ENCODE measurements at places on chromosomes 13 and 19. TPM values are rescaled to one million over a fixed set of nuclear protein-coding genes. Genes with fewer than 3 reads are reported as not detected.

- no peaks in the 10 kb centered on the region for H3K36me3 ChIP-seq
- no peaks in the 10 kb centered on the region for H3K27me3 ChIP-seq
- no peak overlapping the region for H3K4me3 ChIP-seq
- H3K4me1 ChIP-seq = no peaks in the 10 kb centered on the region
- no peak overlapping the region for H3K27ac ChIP-seq
- no peak for DNase-seq
Observed at GRCh38 chr13:78020861-78021260, 102.2 kb upstream of the EDNRB start.

The C1QTNF9B gene
- total RNA-seq = 0.38 TPM

DNA sequence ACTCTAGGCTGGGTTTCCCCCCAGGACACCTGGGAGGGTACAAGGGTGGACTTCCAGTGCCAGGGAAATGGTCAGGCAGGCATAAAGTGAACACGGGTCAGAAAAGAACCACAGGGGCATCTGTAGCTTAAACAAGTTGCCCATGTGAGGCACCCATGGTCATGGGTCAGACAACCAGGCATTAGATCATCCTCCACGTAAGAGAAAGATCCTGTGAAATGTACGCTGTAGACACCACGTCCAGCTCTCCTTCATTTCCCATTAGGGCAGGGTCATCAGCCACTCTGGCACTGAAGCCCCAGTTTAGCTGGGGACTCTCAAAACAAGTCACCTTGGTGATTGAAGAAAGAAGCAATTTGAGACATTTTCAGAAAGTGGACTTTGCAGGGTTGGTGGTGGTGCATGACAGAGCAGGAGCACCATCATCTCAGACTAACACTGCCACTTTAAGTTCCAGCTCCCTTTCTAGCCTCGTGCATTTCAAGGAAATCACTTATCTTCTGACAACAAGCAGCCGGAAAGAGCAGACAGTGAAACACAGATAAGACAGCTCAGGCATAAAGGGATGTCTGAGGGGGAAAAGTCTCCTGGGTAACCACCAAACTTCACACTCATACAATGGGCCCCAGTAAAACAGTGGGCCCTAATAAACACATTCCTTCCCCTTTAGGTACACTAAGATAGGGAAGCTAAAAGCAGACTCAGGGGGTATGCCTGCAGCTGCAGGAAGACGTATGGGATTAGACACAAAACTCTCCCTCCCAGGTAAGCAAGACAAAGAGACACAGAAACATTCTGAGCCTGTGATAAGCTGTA lies 16.1 kb upstream of the SIGLEC6 start:
- peaks cover 8% of the 10 kb centered on the region for H3K4me1 ChIP-seq
- DNase-seq = no peak

The TJP3 gene
- total RNA-seq = 1.4 TPM

- no peak overlapping the region for H3K27ac ChIP-seq
- H3K36me3 ChIP-seq = no peaks in the 10 kb centered on the region
- peaks cover 66% of the 10 kb centered on the region for H3K27me3 ChIP-seq
- H3K4me1 ChIP-seq = no peaks in the 10 kb centered on the region
- no peak overlapping the region for H3K4me3 ChIP-seq
- no peak for DNase-seq
Observed at GRCh38 chr13:99911965-99912566, 59.5 kb downstream of the ZIC5 start.

GRCh38 chr19:14450168-14450874 lies 17.2 kb downstream of the PKN1 start:
- no peak for DNase-seq
- no peak overlapping the region for H3K27ac ChIP-seq
- H3K27me3 ChIP-seq = no peaks in the 10 kb centered on the region
- H3K36me3 ChIP-seq = peaks cover 68% of the 10 kb centered on the region
- H3K4me3 ChIP-seq = no peak overlapping the region
- H3K4me1 ChIP-seq = no peaks in the 10 kb centered on the region

DNA sequence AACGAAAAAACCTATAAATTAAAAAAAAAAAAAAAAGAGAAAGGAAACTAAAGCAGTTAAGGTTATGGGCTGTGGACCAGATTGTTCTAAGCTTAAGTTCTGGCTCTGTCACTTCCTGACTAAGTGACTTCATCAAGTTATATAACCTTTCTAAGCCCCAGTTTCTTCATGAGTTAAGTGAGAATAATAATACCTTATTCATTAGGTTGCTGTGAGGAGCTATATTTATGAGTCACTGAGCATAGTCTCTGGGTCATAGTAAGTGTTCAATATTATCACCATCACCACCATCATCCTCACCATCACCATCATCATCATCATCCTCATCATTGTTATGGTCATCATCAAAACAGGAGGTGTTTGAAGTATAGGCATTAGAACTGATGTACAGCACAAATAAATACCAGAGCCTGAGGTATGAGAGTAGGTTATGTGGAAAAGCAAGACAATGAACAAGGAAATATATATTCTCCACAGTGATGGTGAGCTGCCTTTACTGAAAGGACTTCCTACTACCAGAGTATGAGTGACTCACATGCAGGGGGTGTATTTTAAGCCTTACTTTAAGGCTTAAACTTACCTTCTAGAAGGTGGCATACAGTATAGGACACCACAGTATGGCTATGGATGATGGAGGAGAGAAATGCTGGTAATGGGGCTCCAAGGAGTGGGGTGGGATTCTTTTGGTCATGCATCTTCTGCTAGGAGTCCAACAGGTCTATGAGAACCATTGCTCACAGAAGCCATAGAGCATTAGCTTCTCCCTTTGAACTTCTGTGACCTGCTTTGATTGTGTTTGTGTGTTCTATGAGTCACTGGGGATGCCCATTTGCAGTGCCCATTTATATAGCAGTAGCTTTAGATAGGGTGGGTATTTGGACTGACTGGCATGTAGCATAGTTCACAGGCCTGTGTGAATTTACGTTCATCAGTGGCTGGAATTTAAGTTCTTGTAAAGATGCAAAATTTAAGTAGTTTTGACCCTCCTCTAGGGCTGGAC lies 104.4 kb downstream of the KLF5 start:
- H3K27me3 ChIP-seq = no peaks in the 10 kb centered on the region
- H3K36me3 ChIP-seq = no peaks in the 10 kb centered on the region
- H3K27ac ChIP-seq = no peak overlapping the region
- DNase-seq = no peak
- H3K4me1 ChIP-seq = no peaks in the 10 kb centered on the region

The PSG11 gene
- total RNA-seq = 0.05 TPM

DNA sequence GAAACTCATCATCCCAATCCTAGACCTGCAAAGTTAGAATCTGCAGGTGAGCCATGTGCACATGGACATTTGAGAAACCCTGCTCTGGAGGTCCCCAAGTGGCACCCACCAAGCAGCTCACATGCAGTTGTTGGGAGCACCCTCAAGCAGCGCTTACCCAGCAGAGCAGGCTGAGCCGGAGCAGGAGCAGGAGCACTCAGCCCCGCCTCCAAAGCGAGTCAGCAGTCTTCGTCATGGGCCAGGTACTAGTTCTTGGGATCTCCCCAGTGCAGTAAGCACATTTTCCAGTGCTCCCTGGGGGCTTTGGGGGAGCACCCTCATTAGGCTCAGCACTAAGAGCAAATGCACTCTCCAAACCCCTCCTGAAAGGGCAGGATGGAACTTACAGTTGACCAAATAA lies 572.7 kb downstream of the IRS2 start:
- no peaks in the 10 kb centered on the region for H3K36me3 ChIP-seq
- H3K4me3 ChIP-seq = no peak overlapping the region
- DNase-seq = no peak
- H3K27ac ChIP-seq = no peak overlapping the region
- H3K4me1 ChIP-seq = no peaks in the 10 kb centered on the region

DNA sequence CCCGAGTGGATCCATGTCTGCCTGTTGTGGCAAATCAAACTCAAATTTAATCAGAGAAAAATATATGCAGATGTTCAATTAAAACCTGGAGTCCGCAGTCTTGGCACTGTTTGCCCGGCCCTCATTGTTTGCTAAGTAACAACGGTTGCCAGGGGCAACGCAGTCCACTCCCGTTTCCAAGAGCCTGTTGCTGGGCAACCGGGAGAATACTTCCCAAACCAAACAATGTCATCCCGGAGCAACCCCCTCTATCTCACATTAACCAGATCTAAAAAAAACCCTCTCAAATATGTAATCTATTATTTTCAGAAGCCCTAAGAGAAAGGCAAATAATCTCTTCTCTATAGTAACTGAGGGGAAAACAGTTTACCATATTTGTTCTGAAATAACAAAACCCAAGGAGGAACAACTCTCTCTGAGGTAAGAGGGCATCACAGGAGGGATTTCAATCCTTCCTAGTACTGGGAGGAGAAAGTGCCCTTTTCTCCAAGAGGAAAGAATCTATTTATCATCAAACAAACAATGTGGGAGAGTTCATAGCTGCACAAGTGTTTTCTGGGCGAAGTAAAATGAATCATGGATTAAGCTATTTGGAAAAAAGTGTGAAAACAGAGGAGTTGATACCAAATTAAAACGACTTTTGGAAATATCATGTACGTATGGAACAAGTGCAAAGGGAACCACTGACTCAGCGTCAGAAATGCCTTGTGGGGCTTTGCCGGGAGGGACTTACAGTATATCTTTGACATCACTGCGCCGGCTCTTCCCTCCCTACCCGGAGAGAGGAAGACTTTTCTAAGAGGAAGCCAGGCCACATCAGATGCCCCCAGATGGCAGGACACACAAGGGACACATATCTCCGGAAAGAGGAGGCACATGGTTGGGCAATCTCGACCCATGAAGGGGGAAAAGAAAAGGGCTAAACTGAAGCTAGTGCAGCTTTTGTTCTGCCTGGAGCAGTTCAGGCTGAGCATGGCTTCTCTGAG lies 43.3 kb downstream of the RFX2 start:
- H3K36me3 ChIP-seq = no peaks in the 10 kb centered on the region
- DNase-seq = no peak
- H3K4me1 ChIP-seq = peaks cover 42% of the 10 kb centered on the region
- H3K27ac ChIP-seq = peak overlapping the region; percentile 31
- no peaks in the 10 kb centered on the region for H3K27me3 ChIP-seq

- H3K27me3 ChIP-seq = no peaks in the 10 kb centered on the region
- H3K4me3 ChIP-seq = peak within 1 kb of the TSS; percentile 83
- no peak for DNase-seq
- H3K27ac ChIP-seq = peak within 1 kb of the TSS; percentile 83
Observed at GRCh38 chr19:6424195-6424938, at the start of gene KHSRP. Gene KHSRP, minus strand, starts transcription at chr19:6424811. Its CDS starts 110 bp downstream, at chr19:6424701.
